ENCODE measurements at places on chromosomes 7 and 10. TPM values are rescaled to one million over a fixed set of nuclear protein-coding genes. Genes with fewer than 3 reads are reported as not detected.

DNA sequence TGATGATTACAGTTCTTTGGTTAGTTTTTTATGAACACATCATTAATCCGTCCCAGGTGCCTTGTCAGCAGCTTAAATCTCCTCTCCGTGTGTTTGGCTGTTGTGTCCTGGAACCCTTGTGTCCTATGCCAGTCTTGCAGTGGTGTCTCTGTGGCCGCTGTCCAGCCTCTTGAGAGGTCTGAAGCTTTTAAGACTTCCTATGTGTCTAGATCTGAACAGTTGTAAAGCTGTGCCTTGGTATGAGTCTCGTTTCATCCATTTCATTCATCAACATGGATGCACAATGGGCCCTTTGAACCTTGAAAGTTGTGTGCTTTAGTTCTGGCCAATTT, 16.7 kb downstream of the LMTK2 start:
- DNase-seq, result no peak

DNA sequence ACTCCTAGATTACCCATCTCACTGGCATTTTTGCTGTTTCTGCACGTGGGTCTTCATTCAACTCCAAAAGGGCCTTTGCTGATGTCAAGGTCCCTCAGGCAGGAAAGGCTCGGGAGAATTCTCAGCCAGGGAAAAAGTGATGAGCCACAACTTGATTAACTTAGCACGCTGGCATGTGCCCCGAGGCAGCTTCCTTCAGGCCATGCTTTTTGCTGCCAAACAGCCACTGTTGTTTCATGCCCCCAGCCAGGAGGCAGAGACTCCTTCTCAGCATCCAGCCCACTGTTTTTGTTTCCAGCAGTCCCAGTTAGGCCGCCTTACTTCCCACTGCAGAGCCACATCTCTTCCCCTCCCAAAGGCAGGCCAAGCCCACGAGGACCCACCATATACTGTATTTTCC, 266.5 kb upstream of the YAE1 start:
- DNase-seq, result no peak

The SLC35G1 gene
- total RNA-seq, result 7.4 TPM

GRCh38 chr10:126598009-126598408, 72.5 kb downstream of the C10orf90 start:
- peak; percentile 24 for DNase-seq

GRCh38 chr7:105285118-105285874, 103.4 kb downstream of the SRPK2 start:
- no peak for DNase-seq

GRCh38 chr10:106836933-106837663, 327.4 kb downstream of the SORCS1 start:
- no peak for DNase-seq

The BCL7B gene
- total RNA-seq, result 91.9 TPM

DNA sequence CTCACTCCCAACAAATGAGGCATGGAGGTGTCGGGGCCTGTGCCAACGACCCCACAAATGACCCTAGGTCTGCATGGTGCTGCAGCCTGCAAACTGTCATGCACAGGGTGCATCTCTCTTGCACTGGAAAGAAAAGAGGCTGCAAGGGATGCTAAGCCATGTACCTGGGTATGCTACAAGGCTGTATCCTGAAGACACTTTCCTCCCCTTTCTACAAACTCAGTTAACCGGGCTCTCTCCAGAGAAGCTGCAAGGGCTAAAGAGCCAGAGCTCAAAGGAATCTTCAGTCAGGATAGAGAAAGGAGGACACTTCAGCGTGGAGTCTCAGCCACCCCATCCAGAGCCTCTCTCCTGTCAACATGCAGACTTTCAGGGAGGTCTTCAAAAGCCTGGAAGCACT, 449.0 kb downstream of the GRID1 start:
- no peak for DNase-seq

The GFRA1 gene
- 12.0 TPM for total RNA-seq

GRCh38 chr7:155951554-155952158, 139.4 kb upstream of the SHH start:
- peak; percentile 25 for DNase-seq

DNA sequence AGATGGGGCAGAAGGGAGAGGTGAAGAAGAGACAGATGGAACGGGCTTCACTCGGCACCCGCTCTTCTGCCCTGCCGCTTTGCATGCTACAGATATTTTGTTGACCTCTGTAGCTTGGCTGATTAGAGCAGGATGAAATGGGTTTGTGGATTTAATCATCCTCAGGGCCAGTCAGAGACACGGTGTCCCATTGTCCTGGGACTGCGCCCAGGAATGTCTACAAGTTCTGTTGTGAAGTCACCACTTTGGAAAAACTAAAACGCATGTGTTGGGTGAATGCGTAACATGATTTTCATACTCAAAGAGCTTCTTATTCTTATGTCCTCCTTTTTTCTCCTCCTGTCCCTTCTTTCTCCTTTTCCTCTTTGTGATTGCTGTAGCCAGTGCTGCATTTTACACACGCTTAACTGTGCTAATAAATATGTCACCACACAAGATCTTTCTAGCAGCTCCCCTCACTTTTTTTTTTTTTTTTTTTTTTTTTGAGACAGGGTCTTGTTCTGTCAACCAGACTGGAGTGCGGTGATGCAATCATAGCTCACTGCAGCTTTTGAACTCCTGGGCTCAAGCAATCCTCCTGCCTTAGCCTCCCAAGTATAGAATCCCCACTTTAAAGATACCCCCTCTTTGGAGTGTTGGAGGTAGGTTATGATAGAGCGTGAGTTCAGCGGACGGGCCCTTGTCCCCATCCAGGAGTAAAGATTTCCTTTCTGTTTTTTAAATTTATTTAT, 3.4 kb downstream of the CPA4 start:
- DNase-seq, result no peak
